ENCODE measurements at places on chromosomes 16 and 17.

- no peak for DNase-seq
Measured at GRCh38 chr17:35614810-35615209, 27.7 kb downstream of the AP2B1 start.

DNA sequence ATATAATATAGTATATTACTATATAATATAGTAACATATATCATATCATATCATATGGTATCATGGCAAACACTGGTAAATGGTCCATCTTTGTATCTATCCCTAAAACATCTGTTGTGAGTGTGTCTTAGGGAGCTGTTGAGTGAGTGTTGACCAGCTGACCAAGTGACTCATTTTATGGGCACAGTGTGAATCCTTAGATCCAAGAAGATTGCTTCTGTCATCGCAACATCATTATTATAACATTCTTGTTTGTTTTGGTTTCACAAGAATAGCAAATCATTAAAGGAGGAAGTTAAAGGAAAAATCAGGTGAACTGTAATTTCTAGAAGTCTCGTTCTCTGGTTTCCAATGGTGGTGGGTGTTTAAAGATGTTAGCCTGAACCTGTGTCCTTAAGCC, 11.7 kb upstream of the MAF start:
- DNase-seq, result no peak

DNA sequence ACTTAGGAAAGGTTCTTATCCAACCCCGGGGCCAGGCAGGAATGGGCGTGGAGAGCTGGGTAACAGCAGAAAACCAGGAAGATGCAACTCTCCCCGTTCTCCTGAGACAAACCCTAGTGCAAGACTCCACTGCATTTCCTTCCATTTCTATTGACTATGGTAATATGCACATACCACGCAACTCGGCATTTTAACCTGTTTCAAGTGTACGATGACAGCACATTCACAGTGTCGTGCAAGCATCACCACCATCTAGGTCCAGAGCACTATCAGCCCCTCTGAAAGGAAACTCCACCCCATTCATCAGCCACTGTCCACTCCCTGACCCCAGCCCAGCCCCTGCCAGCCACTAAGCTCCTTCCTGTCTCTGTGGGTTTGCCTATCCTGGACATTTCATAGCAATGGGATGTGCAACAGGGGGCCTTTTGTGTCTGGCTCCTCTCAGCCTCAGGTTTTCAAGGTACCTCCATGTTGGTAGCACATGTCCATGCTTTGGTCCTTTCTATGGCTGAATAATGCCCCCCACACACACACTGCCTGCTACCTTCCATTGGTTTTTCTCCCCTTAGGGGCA, 441.9 kb downstream of the SOX9 start:
- DNase-seq, result no peak

GRCh38 chr16:64417711-64418227, 704.1 kb downstream of the CDH11 start:
- no peak for DNase-seq

DNA sequence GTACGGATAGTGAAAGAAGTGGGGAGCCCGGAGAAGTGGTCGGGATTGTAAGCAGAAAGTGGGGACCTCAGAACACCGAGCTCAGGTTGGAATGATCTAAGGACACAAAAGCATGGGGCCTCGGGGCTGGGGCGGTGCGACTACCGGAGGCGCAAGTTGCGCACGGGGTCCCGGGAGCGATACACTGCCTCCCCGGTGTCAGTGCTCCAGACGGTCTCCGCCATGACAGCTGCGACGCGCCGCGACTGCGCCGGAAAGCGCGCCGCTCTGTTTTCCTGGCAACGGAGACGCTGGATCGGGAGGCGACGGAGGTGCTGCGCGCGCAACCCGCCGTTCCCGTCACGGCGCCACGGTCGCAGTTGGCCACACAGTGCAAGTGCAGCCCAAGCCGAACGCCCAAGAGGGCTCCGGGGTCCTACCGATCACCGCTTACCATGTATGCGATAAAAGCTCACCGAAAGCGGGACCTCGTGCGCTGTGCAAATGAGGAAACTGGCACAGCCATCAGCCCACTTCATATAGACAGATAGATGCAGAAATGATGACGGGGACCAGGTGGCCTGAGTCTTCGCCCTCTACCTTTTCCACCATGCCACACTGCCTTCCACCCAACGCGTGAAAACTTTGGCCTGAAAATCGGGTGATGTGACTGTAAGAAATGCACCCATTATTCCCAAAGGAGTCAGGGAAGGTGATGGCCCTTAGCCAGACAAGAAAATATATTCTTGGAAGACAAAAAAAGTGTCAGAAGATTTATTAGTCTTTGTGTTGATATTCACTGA, at the start of gene MKS1:
Gene MKS1 (minus strand): TSS at position 249 of the 782 bp plus-strand sequence. CDS start 25 bp downstream, at position 224.
- peak; percentile 96 for DNase-seq

- DNase-seq, result no peak
Measured at GRCh38 chr17:60747069-60747808, 69.6 kb downstream of the BCAS3 start.

- no peak for DNase-seq
Measured at GRCh38 chr17:80960797-80961452, 30.7 kb upstream of the CHMP6 start.

DNA sequence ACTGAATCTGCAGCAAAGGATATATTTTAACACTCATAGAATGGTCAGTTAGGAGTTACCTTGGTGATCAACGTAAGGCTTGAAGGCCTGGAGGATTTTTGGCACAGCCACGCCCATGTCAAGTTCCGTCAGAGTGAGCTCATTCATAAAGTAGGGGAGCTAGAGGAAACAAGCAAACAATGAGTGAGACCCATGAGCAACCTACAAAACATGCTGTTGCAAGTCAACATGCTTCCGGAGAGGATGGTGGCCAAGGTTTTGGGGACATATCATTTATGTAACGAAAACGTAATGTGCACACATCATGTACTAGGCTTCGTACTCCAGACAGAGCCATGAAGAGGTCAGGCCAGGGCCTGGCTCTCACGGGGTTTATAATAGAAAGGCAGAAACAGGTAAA, 41.1 kb upstream of the ERN1 start:
- no peak for DNase-seq

DNA sequence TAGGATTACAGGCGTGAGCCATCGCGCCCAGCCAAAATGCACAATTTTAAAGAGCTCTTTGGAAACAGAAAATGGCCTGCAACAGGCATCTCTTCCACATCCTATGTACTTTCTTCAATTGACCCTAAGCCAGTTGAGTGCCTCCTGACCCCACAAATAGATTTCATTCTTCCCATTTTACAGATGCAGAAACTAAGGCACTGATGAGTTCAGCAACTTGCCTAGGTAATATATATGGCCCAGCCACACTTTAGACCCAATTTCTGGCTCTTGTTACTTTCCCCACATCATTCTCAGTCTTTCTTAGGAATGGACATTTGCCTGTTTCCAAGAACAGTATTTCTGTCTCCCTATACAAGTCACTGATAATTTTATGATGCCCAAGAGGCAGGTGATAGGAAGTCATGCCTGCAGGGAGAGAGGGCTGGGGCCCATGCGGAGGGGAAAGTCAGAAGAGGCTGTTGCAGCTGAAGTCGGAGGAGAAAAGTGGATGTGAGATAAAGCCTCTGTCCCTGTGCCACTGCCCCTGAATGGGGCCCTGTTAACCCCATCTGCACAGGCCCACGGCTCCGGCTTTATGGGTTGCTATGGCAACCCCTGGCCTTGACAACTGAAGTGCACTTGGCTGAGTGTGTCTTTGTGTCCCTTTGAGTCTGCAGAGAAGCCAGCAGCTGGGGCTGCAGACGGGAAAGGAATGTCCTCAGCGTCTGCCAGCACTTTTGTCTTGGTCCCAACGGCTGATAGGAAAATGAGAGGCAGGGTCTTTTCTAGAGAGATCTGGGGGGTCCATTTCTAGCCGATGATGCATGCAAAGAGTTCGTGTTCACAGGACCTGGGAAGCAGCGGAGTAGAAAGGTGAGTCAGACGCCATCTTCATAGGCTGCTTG, 45.9 kb downstream of the ABAT start:
- DNase-seq, result peak; percentile 37

- no peak for DNase-seq
Measured at GRCh38 chr17:63624531-63624880, 2.3 kb downstream of the MAP3K3 start.

DNA sequence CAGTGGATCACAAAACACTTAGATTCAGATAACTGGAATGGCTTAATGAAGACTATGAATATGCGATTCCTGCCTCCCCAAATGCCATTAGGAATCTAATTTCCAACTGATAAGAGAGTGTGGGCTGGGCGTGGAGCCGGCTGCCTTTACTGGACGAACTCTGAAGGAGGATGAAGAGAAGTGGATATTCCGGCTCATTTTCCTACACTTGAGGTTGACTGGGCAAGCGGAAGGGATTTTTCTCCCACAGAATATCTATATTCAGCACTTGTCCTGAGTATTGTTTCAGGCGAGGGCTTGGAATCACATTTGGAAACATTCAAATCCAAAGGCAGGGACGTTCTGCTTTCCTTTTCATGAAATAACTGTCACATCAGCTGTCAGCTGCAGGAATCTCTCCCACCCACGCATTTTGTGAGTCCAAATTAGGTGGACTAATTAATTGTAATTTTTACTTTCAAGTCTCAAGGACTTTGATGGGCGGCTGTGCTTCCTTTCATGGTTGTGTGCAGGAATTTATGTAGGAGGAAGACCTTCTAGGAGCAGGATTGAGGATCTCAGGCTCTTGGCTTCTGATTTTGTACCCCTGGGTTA, 138.5 kb downstream of the PITPNC1 start:
- no peak for DNase-seq

DNA sequence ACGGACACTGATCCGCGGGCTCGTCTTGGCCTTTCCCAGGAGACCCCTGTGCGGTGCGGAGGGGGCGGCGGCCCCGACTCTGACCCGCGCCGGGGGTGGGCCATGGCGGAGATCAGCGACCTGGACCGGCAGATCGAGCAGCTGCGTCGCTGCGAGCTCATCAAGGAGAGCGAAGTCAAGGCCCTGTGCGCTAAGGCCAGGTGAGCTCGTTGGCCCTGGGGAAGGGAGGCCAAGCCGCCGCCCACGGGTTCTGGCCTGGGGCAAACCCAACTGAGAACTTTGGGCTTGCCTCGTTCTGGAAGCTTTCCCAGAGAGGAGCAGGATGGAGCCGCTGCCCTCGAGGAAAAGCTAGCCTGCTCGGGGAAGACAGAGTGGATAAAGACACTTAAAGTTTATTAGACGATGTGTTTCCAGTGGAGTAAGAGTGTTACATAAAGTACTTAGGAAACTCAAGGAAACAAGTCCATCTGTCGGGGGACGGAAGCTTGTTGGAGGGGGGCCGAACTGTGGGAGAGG, 540 bp downstream of the PPP4C start:
- no peak for DNase-seq

- DNase-seq, result no peak
Measured at GRCh38 chr17:17837966-17838962, 1.5 kb upstream of the SREBF1 start.

GRCh38 chr17:57442401-57442823, 186.1 kb downstream of the MSI2 start:
- DNase-seq, result no peak

DNA sequence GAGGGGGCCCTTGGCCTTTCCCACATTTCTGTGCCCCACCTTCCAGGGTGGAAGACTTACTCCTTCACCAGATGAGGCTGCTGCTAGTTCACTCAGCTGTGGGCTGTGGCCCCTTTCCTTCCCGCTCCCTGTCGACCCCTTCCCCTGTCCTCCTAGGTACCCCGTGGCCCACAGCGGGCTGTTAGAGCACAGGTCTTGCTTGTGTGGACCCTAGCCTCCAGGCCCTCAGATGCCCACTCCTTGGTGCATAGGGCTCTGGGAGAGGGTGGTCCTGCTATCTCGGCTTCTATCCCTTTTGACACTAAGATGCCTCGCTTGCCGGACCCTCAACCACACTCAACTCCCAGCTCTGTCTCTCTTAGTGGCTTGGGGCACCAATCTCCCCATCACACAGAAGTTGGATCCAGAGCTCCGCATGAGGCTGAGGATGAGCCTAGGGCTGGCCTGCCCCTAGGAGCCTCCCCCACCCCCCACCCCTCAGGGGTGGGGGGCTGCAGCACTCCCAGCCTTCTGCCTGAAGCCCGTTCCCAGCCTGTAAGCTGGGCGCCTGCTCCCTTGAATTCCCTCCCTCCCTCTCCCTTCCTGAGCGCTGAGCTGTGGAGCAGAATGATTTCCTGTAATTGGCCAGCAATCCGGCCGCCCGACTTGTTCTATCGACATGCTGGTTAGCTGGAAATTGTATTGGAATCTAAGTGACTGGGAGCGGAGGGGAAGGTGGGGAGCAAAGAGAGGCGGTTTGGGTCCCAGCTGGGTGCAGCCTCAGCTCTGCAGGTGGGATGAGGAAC, 30.9 kb downstream of the DCAKD start:
- no peak for DNase-seq

DNA sequence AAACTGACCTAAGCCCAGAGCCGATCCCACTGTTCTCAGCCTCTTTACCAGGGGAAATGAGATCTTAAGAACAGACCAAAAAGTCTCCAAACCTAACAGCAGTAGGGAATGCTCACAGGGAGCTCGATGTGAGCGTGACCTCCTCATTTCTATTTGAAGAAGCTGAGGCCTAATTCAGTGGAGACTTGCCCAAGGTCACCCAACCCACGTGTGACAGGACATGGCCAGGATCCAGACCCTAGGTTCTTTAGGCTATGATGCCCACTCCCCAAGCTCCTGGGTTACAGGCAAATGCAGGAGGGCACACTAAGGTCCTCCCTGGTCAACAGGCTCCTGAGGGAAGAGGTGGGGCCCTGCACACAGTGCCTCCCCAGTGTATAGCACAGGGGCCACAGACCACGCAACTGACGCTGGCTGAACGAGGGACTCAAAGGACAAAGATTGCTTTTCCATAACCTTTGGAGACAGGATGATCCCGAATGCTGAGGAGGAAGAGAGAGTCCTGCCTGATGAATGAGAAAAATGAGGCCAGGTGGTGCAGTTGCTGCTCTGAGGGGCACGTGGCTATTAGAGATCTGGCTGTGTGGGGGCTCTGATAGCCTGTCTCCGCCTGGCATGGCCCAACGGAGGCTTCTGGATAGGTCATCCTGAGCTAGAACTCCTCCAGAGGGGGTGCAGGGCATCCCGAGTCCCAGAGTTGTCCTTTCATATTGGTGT, 24.0 kb downstream of the MAP3K14 start:
- no peak for DNase-seq

GRCh38 chr16:12529582-12529981, 274.1 kb downstream of the CPPED1 start:
- no peak for DNase-seq

GRCh38 chr17:39935909-39936308, 8.4 kb downstream of the LRRC3C start:
- DNase-seq, result no peak

GRCh38 chr17:8753136-8753975, 5.0 kb downstream of the SPDYE4 start:
- no peak for DNase-seq

- peak; percentile 68 for DNase-seq
Measured at GRCh38 chr17:4420692-4421131, 13.0 kb upstream of the SPNS3 start.

- no peak for DNase-seq
Measured at GRCh38 chr17:5678171-5678570, 93.9 kb upstream of the NLRP1 start.
